ENCODE measurements at places on chromosomes 16 and 17. TPM values are rescaled to one million over a fixed set of nuclear protein-coding genes. Genes with fewer than 3 reads are reported as not detected.

Gene OR1A1
- total RNA-seq: not detected

Gene GCGR
- 0.35 TPM for total RNA-seq

Gene SKA2
- 109 TPM for total RNA-seq

Gene TEKT1
- total RNA-seq: not detected

Gene EVPLL
- not detected for total RNA-seq

Gene RAB26
- total RNA-seq: 4.2 TPM

Gene TPSG1
- not detected for total RNA-seq

Gene YBX2
- total RNA-seq: 0.47 TPM

Gene BAIAP2
- 91.9 TPM for total RNA-seq

Gene C16orf54
- total RNA-seq: not detected

Gene CFAP97D1
- total RNA-seq: not detected

Gene CDC42EP4
- 74.2 TPM for total RNA-seq

Gene MAPT
- 1.5 TPM for total RNA-seq
